Nucleus accumbens (tissue), 56 donors: ENCODE measurements at places on chromosomes 6 and 20.

DNA sequence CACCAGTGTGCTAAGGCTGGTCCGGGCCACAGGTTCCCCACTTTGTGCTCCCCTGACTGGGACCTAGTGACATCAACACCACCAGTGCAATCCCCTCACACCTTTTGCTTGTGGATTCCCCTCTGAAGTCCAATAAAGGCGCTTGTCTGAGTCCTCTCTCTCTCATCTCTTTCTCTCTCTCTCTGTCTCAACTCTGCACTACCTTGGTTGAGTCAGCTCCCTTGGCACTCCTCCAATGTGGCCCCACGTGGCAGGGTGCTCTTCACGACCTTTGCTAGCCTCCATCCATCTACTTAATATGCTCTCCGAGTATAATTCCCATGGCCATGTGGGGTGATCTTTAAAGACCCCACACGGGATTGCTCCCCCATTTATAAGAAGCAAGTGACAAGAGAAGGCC is 385.0 kb downstream of the CD83 start:
- no peak for DNase-seq

DNA sequence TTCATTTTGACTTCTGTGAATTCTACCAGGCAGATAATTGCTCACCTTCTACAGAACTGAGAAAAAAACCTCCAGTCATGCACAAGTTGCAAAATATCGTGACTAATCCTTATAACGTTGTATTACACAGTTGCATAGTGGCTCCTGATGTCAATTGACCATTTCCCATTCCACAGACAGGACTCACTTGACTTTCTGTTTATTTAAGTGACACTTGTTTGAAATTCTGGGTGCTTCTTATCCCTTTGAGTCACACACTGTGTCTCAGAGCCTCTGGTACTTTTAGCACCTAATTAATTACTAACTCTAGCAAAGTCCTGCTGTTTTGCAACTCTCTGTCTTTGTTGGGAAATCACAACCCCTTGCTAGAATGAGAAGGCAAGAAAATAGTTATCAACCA is 16.2 kb upstream of the RSPO3 start:
- no peak for DNase-seq

- DNase-seq, result no peak
These were observed 15.2 kb downstream of the RSPH4A start for GRCh38 chr6:116631379-116631990.

DNA sequence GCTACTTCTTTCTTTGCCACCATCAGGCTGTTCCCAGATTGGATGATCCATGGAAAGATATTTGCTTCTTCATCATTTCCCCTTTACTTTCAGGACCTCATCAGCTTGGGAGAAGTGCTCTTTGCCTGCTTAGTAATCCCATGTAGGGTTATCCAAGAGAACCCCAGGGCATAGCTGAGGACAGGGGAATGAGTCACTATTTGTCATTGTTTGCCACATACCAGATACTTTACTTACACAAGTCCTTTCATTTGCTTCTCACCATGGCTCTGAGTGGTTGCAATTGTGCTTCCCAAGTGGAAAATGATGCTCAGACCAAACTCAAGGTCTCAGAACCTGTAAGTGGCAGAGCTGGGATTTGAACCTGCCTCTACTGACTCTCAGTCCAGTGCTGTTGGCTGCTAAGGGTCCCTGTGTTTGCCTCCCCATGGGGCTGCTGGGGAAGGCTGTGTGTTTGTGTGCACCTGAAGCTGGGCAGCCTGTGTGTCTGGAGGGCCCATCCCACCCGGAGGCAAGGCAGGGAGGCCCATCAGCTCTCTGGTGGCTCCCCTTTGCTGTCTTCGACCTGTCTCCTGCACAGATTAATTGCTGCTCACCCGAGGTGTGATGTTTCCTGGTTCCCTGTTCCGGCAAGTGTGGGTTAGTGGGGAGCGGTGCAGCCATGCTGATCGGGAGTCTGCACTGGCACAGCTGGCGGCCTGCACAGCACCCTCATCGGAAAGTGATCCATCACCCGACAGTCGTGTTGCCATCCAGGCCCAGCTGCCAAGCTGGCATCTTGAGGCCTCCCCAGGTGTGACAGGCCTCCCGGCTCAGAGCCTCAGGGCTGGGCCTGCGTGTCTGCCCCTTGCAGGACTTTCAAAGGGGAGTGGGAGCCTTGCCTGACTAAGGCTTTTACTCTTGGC is 228.8 kb downstream of the DHX35 start:
- DNase-seq, result no peak

- DNase-seq, result no peak
These were observed 335.3 kb downstream of the SOX4 start for GRCh38 chr6:21928827-21929226.

- no peak for DNase-seq
These were observed 93.5 kb downstream of the TMEM170B start for GRCh38 chr6:11631008-11631407.

GRCh38 chr20:60761056-60761455 is 491.0 kb upstream of the CDH4 start:
- DNase-seq, result no peak

GRCh38 chr6:16649890-16650289 is 111.4 kb downstream of the ATXN1 start:
- no peak for DNase-seq

- no peak for DNase-seq
These were observed 123.6 kb downstream of the SYCP2 start for GRCh38 chr20:59809630-59810448.

DNA sequence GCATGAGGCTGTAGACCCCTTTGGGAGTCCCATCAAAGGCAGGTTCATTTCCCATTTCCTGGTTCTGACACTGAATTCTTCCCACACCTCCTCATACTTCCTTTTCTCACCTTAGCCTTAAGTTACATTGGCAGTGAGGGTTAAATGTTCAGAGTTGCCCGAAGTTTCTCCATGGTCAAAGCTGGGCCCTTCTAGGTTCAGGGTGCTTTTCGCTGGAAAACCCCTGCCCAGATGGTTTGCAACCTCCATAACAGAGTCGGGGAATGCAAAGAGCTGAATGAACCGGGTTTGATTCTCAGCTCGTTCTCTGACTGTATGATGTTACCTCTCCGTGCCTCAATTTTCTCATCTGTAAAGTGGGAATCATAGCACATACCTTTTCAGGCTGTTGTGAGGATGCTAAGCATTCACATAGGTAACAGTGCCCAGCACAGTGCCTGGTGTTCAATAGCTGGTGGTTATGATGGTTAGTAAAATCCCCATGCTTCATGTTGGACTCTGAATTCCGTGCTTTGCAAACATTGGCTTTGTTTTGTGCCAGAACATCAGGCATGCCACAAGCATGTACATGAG is 149.8 kb downstream of the NFATC2 start:
- no peak for DNase-seq

DNA sequence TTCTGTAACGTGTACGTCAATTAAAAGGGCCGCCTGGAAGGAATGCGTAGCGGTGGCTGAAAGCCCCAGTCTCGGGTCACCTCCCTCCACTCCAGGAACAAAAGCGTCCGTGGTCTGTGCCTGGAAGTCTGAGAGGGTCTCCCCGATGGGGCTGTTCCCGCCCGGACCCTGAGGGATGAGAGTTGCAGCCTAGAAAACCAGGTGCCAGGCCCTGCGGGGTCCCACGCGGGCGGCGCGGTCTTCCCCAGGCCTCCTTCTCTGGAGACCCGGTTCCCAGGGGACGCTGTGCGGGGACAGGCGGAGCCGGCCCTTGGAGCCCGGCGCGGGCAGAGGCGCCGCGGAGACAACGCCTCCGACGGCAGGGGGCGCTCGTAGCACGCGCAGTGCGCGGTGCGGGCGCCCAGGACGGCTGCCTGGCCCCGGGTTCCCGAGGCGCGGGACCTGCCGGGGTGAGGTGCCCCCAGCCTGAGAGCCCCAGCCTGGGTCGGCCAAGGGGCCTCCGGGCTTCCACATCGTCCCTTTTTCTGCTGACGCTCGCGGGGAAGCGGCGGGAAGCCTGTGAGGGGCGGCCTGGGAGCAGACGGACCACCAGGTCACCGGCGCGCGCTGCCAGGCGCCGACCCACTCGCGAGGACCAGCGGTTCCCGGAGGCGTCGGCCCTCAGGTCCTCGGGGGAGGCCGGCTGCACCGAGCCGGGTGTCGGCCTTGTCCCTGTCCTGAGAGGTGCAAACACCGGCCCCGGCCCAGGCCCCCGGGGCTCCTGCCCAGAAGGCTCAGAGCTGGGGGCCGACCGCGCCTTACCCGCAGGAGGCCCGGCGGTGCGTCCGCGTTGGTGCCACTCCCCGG is 5.3 kb upstream of the FOXC1 start:
- DNase-seq, result no peak

DNA sequence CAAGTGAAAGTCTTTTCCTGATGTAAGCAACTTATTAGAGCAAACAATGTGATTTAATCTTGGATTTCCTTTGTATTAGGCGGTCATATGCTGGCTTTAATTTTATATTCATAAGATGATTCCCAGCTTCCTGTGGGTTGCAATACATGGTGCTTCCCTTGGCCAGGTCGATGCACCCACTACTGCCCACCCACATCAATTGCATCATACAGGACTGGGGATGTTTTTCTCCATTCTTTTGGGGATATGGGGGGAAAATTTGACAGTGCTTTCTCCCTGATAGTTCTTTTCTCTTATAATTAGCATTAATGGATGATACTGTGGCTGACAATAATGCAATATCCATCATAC is 187.6 kb downstream of the JARID2 start:
- no peak for DNase-seq

GRCh38 chr6:109002051-109002697 is 92.5 kb downstream of the SESN1 start:
- no peak for DNase-seq

- no peak for DNase-seq
These were observed 60.1 kb downstream of the DAAM2 start for GRCh38 chr6:39852324-39852723.

GRCh38 chr20:63941282-63942081 is 14.7 kb downstream of the UCKL1 start:
- DNase-seq, result no peak

GRCh38 chr20:63381781-63382431 is 20.8 kb upstream of the CHRNA4 start:
- DNase-seq, result peak; percentile 7

DNA sequence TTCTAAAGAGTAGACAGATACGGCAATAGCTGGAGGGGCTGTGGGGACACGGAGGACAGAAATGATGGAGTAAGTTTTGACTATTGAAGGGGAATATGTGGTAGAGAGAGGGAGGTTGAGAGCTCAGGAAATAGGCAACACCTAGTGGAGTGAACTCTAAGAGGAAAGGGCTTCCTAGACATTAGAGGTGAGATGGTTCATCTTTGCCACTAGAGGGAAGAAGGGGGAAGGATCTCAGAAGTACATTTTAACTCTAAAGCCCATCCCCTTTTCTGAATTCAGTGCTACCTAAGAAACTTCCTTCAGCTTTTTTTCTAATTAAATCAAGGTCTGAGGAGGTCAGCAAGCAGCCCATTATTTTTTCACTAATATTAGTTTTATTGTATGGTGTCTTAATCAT is 689.4 kb upstream of the MAP3K7 start:
- no peak for DNase-seq

DNA sequence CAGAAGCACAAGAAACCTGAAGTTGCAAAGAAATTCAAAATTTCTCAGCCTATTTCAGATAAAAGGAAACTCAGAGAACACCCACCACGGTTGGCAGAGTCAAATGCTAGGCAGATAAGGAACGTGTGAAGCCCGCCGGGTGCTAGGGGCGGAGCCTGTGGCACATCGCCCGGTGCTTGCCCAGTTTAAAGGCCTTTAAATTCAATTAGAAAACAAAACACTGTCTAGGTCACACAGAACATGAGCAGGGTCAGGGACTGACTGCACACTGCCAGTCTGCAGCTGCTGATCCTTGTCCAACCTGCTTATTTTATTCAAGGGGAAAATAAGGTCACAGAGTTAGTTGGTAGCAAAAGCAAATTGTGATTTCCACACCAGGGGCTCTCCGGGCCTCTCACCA is 75.8 kb downstream of the PSMG4 start:
- DNase-seq, result no peak

GRCh38 chr6:24848461-24848860 is 49.7 kb upstream of the ARMH2 start:
- DNase-seq, result peak; percentile 17

DNA sequence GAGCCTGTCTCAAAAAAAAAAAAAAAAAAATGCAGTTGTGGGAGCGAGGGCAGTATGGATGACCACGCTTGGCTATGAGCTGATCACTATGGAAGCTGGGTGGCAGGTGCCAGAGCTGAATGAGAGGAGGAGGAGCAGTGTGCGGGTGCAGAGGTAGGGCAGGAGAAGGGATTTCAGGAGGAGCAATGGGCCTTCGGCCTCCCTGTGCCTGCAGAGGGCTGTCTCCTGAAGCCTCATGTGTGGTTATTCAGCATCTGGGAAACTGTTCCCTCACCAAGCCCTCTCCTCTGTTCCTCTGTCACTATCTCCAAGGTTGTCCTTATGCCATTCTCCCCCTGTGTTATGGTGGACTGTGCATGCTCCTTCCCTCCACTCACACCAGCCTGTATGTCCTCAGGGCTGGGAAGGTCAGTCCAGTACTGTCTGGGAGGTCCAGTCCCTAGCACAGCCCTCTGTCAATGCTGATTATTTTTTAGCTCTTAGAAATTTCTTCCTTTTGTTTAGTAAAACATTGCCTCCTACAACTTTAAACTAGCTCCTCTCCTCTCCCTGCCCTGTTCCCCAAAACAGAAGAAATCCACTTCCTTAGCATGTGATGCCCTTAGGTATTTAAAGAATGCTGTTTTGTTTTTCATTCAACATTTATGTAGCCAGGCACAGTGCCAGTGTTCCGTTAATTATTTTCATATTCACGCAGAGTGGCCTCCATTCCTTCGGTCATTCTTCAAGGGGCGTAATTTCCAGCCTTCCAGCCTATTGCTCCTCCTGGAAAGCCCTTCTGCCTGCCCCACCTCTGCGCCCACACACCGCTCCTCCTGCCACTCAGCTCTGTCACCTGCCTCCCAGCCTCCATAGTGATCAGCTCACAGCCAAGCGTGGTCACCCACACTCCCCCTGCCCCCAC is 48.9 kb downstream of the CNBD2 start:
- no peak for DNase-seq

DNA sequence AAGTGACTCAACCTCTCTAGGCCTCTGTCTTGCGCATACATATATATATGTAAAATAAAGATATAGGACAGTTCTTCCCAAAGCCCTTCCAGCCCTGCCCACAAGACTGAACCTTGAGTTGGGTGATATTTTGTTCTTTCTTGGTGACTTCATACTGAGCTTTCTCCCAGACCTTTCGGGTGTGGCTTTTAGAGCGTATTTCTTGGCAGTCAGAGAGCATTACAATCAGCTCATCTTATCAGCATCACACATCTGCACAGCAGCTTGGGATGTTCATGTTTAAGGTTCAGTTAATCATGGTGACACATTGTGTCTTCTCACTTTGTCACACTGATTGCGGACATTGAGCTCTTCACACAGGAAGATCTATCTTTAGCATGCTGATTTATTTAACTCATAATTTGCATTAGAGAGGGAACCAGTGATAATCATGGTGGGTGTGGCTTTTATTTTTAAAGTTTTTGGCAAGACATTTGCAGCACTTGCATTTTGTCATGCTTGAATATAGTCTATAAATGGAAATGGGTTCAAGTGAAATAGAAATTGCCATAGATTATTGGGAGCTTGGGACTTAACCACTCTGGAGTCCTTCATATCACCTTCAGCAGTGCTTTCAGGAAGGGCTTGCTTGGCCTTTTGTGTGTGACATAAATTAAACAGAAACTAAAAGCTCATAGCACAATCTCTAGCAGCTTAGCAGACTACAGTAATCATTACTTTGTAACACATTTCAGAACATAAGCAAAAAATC is 8.3 kb downstream of the KIF3B start:
- no peak for DNase-seq

GRCh38 chr6:37623666-37624065 is 74.0 kb downstream of the MDGA1 start:
- no peak for DNase-seq

GRCh38 chr20:11426948-11427347 is 490.7 kb upstream of the BTBD3 start:
- no peak for DNase-seq
